ENCODE measurements at places on chromosomes 1 and 21.

DNA sequence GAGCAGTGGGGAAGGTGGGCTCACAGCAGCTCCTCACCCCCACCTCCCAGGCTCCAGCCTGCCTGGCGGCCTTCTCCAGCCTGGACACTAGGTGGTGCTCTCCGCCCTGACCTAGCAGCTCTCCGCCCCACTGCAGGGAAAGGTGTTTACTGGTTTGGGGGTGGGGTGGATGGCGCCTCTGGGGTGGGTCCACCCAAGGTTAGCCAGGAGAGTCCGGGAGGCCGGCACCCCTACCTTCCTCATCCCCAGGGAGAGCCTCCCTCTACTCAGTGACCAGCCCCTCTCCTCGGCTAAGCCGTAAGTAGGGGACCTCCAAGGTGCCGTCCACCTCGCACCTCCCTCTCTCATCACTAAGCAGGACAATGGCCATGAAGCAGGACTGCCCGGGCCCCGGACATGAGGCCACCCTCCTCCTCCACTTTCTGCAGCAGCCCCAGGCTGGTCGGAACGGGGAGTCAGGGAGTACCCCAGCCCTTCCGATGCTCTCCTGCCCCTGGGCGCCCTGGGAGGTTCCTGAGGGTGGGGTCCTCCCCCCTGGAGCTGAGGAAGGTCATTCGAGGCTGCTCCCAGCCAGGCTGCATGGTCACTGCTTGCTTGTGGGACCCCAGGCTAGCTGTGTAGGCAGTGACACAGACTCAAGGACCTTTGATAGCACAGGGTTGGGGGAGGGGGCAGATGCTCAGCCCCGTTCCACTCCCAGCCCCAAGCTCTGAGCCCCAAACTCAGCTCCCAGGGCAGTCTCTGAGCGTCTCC, 101.4 kb upstream of the VAMP3 start:
- peak; percentile 61 for DNase-seq

GRCh38 chr21:45721671-45722070, 78.1 kb downstream of the PCBP3 start:
- DNase-seq: no peak

DNA sequence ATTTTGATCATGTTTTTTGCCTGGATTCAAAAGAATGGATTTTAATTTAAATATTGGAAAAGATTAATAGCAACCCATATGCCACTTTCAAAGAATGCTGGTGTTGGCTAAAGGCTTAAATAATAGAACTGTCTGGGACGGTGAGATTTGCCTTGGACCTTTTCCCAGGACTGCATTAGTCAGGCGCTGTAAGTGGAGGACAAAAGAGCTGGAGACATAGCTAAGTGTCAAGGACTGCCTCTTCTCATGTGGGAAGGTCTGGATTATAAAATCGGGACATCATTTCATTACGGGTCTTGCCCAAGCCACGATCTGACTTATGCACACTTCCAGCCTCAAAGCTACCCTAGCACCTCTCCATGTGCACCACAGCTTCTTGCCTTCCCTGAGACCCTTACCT, 458.5 kb upstream of the DEPDC1 start:
- DNase-seq: no peak

- DNase-seq: no peak
Observed at GRCh38 chr21:19368944-19369343, 965.4 kb upstream of the TMPRSS15 start.

DNA sequence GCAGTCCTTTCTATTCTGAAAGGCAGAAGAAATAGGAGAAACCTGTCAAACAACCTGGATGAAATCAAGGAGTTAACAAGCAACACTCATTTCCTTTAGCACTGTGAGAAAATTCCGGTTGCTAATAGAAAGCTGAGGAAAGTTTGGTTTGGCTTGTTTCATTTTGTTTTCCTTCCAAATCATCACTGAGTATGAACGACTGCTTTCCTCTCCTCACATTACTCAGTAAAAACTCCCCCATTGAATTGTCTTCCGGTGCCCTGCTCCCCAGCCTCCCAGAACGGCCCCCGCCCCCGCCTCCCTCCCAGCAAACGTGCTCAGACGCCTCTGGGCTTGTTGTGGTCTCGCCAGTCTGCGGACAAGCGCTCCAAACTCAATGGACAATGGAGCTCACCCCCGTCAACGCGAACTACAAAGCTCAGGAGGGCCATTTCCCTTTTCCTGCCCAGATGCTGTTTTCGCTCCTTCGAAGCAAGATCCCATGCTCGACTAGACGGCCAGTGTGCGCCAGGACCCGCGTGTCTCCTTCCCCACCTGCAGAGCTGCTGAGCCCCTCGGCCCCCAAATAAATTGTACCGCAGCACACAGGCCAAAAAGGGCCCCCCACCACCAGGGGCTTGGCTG, 747 bp downstream of the STX6 start:
- peak; percentile 89 for DNase-seq

- DNase-seq: no peak
Observed at GRCh38 chr1:160628799-160629263, 18.0 kb downstream of the SLAMF1 start.

DNA sequence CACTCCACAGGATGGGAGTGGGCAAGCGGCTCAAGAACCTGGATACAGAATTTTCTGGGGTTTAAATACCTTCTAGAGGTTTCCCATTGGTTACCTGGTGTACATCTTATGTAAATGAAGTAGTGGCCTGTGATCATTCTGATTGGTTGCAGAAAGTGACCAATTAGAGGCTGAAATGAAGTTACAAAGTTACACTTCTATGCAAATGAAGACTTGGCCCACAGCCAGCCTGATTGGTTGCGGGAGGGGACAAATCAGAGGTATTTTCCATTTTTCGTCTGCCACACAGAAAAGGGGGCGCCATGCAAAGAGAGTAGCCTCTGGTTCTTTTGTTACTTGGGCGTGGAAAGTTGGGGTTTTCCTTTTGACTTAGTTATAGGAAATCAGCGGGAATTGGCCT, 8.9 kb downstream of the KCNAB2 start:
- no peak for DNase-seq

DNA sequence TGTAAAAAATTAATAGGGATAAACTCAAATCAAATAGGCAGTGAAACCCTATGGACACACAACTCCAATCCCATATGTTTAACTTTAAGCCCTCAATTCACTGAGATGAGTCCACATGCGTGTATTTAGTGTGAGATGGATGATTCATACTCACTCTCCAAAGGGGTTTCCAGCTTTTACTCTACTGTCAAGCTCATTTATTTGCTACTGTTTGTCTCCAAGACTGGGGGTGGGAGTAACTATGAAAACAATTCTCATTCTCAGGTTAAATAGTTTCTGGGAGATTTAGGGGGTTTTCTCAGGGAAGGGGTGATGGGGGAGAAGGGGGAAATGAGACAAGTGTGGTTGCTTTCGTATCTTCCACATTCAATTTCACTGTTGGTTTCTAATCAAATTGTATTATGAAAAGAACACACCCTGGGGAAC, 2.7 kb downstream of the RAB29 start:
- no peak for DNase-seq

GRCh38 chr1:209869291-209870149, 41.7 kb downstream of the UTP25 start:
- DNase-seq: peak; percentile 71

GRCh38 chr1:224617410-224618355, 1.6 kb downstream of the CNIH3 start:
- DNase-seq: no peak

DNA sequence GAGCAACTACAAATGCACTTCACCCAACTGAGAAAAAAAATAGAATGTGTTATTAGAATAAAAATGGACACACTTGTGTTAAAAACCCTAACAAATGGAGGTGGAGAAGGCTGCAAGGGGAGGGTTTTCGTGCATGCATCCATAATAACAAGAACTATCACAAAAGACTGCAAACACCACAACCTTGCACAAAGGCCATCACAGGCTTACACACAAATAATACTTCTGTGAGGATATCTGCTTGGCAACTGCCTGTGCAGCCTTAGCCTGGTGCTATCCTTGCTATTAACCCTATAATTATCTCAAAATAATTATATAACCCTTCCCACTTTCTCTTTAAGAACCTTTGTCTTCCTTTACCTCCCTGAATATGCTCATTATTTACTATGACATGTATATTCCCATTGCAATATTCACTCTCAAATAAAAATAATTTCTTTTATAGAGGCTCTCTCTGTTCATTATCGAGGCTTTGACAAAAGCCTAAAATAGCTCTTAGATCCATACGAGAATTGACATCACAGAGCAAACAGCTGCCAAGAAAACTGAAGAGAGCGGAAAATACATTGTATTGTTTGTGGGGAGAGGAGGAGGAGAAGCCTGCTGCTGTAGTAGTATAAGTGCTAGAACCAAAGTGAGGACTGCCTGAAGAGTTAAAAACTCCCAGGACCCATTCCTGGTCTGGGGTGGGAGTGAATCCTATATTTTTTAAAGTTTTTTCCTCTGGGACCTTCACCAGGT, 1768.7 kb downstream of the BRINP3 start:
- DNase-seq: no peak

GRCh38 chr1:32868085-32868484, 2.6 kb downstream of the FNDC5 start:
- no peak for DNase-seq

DNA sequence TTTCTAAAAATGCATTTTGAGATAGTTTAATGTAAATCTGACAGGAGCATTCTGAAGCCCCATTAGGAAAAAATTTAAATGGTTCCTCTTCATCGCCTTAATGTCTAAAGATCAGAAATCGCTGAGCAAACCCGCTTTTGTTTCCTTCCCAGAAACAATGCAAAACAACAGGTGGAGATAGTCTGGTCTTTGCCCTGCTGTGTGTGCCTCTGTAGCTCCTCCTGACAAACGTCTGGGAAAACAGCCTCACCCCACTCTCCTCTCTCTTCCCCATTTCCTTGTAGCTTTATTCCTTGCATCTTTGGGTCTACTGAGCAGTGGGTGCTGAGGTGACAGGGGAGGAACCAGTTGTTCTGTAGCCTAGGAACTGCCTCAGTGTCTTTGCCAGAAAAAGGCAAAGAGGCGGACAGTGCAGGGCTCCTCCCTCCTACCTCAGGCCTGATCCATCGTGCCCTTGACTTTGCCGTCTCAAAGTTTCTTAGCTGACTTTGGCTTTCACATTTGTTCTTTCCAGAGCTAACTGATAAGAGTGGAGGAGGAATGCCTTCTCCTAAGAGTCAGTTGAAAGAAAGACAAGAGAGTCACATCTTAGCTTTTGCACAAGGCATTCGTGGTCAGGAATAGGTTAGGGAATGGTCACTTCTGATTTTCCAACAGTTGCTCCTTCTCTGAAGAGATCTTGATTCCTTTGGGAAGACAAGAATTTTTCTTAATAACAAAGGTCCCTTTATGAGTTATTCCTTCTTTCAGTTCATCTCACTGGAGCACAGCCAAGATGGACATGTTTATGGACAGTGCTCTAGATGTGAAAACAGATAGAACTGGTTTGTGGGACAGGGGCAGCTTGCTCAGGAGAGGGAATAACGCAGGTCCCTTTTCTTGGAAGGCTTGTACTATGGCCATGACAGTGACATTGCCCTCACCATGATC, 24.9 kb downstream of the SYT11 start:
- peak; percentile 21 for DNase-seq

DNA sequence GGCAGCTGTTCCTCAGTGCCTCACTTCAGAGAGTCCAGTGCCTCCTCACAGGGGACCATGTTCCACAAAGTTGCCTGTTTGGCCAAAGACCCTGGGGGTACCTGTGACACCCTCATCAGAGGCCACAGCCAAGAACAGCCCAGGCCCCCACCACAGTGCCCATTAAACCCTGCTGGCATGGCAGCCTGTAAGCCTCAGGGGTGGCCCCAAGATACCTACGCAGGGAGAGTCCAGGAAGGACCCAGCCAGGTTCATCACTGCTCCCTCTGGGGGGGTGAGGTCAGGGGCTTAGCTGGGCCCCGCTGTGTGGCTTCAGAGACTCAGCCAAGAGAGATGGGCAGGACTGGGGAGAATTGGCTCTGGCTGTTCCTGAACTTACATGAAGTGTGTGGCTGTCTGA, 19.1 kb upstream of the PRDM16 start:
- DNase-seq: no peak

- no peak for DNase-seq
Observed at GRCh38 chr1:224786533-224787250, 142.8 kb upstream of the DNAH14 start.

GRCh38 chr1:148315071-148315811, 163.2 kb upstream of the NBPF11 start:
- DNase-seq: no peak

GRCh38 chr1:94648225-94649007, 106.9 kb upstream of the F3 start:
- peak; percentile 19 for DNase-seq

- peak; percentile 72 for DNase-seq
Observed at GRCh38 chr1:110630839-110631663, 24.9 kb upstream of the KCNA2 start.

GRCh38 chr1:78141531-78142231, 95.9 kb downstream of the GIPC2 start:
- DNase-seq: no peak

DNA sequence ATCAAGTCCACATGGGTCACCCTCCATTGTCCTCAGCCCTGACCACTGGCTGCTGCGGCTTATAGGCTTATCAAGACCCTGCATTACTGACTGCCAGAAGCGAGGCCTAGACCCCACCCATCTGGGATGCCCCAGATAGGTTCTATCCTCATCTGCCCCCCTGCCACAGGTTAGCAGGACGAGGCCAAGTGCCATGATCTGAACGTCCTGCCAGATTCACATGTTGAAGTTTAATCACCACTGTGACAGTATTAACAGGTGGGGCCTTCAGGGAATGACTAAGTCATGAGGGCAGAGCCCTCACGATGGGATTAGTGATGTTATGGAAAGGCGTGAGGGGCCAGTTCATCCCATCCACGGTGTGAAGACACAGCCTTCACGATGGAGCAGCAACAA, 6.2 kb upstream of the CPLANE2 start:
- no peak for DNase-seq

- DNase-seq: no peak
Observed at GRCh38 chr1:153386500-153386901, 4.4 kb downstream of the S100A8 start.

DNA sequence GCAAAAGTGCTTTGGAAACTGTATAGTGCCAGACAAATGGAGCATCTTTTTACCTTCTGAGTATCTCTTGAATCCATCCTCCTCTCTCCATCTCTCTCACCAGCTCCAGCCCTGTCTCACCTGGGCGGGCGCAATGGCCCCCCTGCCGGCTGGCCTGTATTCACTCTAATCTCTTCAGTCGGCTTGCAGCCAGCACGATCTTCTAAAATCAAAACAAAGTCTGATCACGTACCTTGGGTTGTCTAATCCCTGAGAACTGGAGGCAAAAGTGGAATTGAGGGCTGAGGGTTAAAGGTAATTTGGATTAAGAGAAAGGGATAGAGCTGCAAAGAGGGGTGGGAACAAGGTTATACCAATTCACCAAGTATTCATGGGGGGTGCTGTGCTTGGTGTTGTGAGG, 46.0 kb upstream of the LRRN2 start:
- DNase-seq: no peak

GRCh38 chr1:167746988-167747655, 25.3 kb downstream of the MPZL1 start:
- no peak for DNase-seq

- no peak for DNase-seq
Observed at GRCh38 chr1:37090671-37091070, 56.4 kb upstream of the GRIK3 start.

GRCh38 chr1:157781048-157781447, 4.1 kb upstream of the FCRL2 start:
- DNase-seq: no peak

- no peak for DNase-seq
Observed at GRCh38 chr1:6144647-6145395, 35.3 kb downstream of the CHD5 start.

- DNase-seq: no peak
Observed at GRCh38 chr1:41872074-41872473, 46.6 kb downstream of the HIVEP3 start.

All from adipocyte (in vitro differentiated cells).